Activated B cell treated with CpG ODN at 0.5 μM for 24 hours (primary cell): ENCODE measurements at places on chromosomes 11 and 22.

DNA sequence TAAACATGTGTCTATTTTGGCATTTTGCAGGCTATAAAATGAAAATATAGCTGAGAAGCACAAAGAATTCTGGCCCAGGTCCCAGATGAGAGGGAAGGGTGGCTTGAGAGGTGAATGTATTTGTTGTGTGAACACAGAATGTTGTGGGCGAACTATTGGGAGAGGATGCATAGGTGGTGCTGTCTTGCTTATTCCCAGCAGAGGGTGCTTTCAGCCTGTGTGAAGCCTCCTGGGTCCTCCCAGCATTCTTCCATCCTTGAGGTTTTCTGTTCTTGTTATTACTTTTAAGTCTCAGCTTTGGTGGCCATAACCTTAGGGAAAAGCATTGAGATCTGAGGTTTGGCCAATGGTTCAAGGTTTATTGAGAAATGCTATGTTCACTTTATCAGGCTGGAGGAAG is 108.7 kb upstream of the SNX19 start:
- no peak for DNase-seq

DNA sequence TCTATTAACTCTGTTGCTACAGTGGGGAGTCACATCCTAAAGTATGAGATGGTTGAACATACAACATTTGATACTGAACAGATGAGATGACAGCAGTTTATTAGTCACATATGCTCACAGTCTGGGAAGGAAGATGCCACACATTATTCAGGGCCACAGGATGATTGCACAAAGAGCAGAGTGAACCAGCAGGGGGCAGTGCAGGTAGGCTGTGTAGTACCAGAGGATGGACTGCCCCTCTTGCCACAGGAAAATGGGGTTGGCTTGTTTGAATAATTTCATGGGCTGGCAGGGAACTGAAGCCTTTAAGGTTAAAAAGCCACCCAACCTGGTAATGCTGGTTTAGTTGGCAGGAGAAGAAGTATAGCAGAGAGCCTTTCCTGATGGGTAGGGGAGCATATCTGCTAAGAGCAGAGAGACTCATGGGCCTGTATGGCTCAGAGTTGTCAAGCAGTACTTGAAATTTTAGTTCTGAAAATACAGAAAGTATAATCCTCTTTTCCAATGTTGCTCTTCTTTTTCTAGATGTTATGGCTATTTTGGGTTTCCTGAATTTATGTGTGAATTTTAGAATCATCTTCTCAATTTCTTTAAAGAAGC is 180.4 kb upstream of the B3GAT1 start:
- no peak for DNase-seq

GRCh38 chr11:112583261-112583893 is 322.7 kb upstream of the PLET1 start:
- no peak for DNase-seq

DNA sequence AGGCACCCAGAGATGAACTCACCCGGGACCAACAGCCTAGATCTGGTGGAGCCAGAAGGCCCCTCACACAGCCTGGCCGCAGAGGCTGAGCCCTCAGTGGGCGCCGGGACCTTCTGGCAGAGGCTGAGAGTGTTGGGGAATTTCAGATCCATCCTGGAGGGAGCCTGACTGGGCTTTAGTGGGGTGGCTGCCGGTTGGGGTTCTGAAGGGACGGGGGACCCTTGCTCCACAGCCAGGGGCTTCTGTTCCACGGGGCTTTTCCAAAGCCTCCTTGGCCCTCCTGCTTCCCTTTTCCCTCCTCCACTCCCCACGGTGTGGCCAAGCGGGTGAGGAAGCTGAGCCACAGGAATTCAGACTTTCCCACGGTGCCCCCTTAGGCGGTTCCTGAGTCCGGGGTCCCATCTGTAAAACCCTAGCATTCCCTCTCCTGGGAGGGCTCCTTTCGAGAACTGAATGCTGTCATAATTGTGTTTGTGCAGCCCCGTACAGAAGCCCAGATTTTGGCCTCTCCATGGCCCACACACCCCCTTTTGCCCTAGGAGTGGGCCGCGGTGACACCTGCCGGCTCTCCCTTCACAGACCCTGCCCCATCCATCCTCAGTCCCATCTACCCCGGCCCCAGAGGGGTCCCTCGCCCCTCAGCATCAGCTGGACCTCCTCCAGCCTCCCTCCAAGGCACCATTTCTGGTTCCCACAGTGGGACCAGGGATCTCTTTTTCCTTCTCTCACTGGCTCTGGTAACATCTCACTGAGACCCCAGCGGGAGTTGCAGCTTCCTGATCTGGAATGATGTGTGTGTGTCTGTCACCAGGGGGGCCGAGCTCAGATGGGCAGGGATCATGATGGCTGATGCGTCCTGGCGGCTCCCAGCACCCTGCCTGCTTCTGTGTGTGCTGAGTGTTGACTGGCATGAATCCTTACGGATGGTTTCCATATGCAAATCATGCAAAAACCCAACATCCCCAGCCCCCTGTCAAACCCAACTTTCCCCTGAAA is 1048.4 kb downstream of the TBC1D22A start:
- no peak for DNase-seq

- DNase-seq, result no peak
These were observed 327.6 kb upstream of the CCDC90B start for GRCh38 chr11:83613767-83614121.

GRCh38 chr11:105811242-105811641 is 201.4 kb downstream of the GRIA4 start:
- DNase-seq, result no peak

DNA sequence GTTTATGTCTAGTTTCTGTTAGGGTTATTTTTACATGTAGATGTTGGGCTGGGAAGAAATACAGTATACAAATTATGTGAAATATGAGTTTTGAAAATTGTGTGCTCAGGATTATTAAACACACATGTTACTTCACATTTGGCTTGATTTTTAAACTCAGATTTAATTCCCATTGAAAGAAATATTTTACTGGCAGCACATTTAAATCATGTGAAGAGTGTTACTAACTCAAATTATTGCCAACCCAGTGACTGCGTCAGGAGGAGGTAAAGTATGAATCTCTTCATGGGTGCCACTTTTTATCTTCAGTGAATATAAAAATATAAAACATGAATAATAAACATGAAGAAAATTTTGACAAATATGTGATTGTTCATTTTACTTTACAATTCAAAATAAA is 457.5 kb upstream of the CCDC179 start:
- no peak for DNase-seq

GRCh38 chr22:20606041-20606783 is 98.8 kb downstream of the MED15 start:
- DNase-seq, result peak; percentile 41

GRCh38 chr11:113091481-113091780 is 130.2 kb downstream of the NCAM1 start:
- DNase-seq, result no peak

GRCh38 chr11:12073436-12073835 is 37.0 kb upstream of the MICAL2 start:
- DNase-seq, result no peak

GRCh38 chr22:26898946-26899605 is 241.7 kb downstream of the MIAT start:
- no peak for DNase-seq

- no peak for DNase-seq
These were observed 229.2 kb upstream of the MTNR1B start for GRCh38 chr11:92740276-92740675.
